ENCODE measurements at places on chromosomes 4 and X.

DNA sequence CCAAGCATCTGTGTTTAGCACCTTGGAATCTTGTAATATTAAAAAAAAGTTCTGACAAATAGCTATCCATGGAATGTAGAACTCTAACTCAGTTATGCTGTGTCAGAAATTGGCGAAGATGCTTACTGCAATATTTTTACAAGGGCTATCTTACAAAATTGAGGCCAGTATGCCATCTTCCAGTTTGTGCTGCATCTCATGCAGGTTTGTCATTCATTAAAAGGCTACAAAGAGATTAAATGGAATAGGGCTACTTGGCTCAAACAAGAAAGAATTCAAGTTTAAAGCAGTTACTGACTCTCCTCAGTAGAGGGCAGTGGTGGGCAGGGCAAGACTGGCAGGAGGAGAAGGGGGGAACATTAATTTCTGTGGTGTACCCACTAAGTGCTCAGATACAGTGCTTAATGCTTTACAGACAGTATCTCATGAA lies 66.5 kb downstream of the SHROOM4 start:
- DNase-seq, result no peak

GRCh38 chr4:73612032-73612431 lies 8.2 kb downstream of the RASSF6 start:
- DNase-seq, result no peak

DNA sequence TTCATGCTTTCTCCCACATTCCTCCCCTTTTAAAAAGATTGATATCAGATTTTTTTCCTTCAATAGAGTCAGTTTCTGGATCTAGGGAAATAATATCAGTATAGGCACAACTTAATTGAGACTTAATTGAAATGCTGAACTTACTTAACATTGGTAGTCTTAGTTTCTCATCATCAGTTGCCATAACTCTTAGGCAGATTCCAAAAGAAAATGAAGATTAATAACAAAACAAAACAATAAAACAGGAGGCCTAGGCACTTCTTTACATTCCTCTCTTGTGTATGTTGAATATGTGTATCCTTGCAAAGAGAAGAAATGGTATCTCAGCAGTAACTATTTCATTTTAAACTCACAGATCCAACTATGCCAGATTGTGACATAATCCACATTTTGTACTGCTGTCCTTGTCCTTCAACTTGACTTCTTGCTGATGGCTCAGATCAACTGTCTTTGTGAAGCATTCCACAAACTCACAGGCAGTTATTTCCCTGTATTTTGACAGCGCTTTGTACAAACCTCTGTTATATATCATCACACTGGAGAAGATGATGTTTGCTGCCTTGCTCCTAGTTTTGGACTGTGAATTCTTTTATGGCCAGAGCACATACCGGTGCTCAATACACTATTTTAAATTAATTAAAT lies 9.1 kb upstream of the SLC9B2 start:
- DNase-seq, result no peak

DNA sequence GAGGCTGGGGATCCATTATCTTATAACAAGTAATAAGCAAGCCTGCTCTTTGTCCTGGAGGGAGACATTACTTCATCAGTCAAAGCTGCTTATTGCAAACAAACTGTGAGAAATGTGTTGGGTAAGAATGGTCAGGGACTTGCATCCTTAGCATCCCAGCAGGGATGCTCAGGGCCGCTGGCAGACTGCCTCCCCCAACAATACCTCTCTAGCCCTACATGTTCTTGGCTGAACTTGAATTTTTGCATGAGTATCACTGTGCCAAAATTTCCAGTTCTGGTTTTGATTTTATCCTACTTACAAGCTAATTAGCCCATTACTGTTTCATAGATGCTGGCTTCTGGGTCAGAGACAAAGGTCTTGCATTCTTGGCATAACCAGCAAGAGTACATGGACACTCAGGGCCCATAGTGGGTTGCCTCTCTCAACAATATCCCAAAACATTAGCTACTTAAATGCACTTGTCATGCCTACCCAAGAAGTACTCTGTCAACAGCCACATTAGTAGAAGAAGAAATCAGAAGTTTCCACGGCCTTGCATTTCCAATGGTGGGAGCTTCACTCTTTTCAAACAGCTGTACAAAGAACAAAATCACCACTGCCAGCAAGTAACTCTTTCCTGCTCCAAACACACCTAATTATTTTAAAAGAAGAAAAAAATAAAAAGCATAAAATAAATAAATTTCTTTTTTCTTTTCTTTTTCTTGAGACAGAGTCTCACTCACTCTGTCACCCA lies 41.9 kb upstream of the NEUROG2 start:
- no peak for DNase-seq

GRCh38 chrX:113651306-113651705 lies 810.7 kb upstream of the AMOT start:
- no peak for DNase-seq

GRCh38 chr4:184091986-184092385 lies 125.7 kb downstream of the ENPP6 start:
- DNase-seq, result no peak

GRCh38 chrX:95721011-95721410 lies 963.6 kb upstream of the DIAPH2 start:
- DNase-seq, result no peak

- DNase-seq, result no peak
These were observed 61.6 kb upstream of the LIMCH1 start for GRCh38 chr4:41476310-41476885.

- no peak for DNase-seq
These were observed 135.1 kb upstream of the MSX1 start for GRCh38 chr4:4724321-4724720.

- no peak for DNase-seq
These were observed 1160.6 kb upstream of the AGA start for GRCh38 chr4:178602833-178603232.

DNA sequence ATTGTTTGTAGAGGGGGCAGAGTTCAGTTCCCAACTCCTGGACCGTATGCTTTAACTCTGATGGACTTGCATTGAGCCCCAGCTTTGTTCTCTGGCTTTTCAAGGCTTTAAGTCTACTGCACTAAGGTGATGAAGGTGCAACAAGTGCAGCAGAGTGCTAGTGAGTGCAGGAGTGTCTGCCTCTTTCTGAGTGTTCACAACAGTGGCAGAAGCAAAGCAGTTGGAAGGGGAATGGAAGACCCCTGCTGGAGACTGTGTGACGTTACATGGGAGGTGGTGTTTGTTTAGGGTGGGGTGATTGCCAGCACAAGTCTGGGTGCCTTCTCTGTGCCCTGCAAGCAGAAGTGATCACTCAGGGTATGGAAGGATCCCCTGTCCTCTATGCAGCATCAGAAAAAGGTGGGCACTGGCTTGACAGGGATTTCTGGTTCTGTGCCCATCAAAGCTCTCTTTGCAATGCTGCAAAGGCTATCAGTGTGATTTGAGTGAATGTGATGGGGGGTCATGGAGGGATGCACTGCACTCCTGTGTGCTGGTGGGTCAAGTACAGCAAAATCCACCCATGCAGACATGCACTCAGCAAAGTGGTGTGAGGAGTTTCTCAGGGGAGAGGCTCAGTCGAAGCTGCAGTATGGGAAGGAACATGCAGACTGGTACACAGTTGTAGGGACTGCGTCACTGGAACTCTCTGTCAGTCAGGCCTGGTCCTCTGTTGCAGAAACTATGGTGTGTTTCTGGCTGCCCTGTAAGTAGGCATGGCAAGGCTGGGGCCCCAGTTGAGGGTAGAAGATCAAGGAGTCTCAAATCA lies 70.9 kb upstream of the UGT2B7 start:
- DNase-seq, result no peak

DNA sequence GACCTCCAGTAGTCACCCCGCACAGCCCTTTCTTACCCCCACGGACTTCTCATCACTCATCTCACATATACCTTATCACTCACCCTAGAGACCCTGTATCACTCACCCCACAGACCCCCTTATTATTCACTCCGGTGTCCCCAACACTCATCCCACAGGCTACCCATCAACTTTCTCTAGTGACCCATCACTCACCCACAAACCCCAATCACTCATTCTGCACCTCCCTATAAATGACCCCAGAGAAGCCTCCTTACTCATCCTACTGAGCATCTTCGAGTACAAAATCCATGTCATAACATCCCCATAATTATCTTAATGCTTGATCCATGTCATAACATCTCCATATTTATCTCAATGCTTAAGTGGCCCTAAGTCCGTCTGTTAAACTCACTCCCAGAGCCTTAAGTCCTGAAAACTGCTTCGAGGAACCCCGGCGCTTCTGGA lies 934 bp downstream of the ZNF41 start:
- no peak for DNase-seq

DNA sequence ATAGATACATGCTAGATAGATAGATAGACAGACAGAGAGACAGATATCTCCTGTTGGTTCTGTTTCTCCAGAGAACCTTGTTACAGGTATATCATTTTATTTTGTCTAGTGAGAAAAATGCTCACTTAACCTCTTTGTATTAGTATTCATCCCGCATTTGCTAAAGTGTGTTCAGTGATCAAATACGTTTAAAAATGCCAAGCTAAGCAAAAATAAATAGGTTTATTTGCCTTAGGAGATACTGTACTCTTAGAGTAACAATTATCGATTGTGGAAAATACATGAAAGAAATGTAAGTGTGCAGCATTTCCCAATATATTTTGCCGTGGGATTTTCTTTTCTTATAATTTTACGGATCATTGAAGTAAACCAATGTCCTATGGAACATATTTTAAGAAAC lies 262.9 kb upstream of the CXorf51A start:
- DNase-seq, result no peak

DNA sequence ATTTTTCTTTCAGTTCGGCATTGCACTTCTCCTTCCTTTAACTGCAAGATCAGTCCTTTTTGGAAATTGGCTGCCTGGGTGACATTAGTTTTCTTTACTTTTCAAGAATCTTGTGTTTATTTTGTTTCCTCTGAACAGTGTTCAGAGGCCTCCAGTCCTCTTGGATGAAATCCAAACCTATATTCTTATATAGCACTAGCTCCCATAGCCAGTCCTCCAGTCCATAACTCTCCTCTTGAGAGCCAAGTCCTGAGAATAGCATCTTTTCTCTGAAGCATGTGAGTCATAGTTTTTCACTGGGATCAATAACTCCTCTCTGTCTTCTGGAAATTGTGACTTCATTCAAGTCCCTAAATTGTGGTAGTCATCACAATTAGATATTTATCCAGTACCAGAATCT lies 357.5 kb downstream of the RAPGEF2 start:
- no peak for DNase-seq

- peak; percentile 62 for DNase-seq
These were observed 33.4 kb upstream of the ENPP6 start for GRCh38 chr4:184250795-184251669.

GRCh38 chr4:156193800-156194199 lies 240.1 kb upstream of the CTSO start:
- DNase-seq, result no peak

DNA sequence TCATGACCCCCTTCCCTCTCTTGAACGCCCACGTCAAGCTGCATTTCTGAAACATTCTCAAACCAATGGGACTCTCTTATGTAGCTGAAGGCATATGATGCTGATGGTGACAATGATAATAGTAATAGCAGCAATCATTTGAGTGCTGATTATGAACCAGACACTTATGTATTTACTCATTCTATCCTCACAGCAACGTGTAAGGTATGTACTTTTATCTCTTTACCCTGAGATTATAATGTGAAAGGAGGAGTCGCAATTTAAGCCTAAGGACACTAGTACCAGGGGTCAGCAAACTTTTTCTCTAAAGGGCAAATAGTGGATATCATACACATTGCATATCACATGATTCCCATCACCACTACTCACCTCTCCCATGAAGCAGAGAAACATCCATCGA lies 8.5 kb downstream of the PGM2 start:
- no peak for DNase-seq

DNA sequence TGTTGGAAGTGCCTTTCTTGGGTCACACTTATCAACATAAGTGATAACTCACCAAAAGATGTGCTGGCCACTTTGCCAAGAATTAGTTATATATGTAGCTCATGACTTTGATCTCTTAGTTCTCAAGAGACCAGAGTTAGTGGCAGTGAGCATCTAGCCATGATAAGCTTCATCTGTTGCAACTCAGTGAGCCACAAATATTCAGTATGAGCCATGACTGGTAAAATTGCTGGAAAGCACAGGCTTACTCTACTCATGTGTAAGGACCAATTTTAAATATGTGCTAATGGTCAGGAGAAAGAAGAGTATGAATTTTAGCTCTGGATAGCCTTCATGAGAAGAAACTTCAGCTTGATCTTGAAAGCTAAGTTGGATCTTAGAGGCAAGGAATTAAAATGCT lies 59.4 kb upstream of the TLL1 start:
- DNase-seq, result no peak

- DNase-seq, result no peak
These were observed 109.2 kb downstream of the ARHGAP10 start for GRCh38 chr4:147840838-147841738.

DNA sequence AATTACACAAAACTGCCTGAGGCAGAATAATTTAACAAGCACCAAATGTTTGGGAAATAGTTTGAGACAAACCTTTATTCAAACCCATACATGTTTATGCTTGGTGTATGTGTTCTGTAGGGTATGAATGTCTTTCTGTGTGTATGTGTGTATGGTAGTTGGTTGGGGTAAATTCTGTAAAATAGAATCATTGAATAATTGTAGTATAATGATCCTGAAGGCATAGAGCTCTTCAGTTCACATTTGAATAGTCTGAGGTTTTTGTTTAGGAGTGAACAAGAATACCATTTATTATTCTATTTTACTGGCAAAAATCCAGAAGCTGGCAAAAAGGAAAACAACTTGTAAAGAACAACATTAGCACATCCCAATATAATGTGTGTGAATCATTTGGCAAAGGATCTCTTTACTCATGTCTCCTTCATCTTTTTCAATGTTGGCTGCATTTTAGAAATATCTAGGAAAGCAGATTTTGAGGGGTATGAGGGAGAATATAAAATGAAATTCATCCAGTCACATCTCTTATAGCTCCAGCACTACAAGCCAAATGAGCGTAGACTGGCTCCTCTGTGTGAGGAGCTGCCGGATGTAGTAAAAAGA lies 360.0 kb downstream of the CHIC1 start:
- DNase-seq, result no peak

DNA sequence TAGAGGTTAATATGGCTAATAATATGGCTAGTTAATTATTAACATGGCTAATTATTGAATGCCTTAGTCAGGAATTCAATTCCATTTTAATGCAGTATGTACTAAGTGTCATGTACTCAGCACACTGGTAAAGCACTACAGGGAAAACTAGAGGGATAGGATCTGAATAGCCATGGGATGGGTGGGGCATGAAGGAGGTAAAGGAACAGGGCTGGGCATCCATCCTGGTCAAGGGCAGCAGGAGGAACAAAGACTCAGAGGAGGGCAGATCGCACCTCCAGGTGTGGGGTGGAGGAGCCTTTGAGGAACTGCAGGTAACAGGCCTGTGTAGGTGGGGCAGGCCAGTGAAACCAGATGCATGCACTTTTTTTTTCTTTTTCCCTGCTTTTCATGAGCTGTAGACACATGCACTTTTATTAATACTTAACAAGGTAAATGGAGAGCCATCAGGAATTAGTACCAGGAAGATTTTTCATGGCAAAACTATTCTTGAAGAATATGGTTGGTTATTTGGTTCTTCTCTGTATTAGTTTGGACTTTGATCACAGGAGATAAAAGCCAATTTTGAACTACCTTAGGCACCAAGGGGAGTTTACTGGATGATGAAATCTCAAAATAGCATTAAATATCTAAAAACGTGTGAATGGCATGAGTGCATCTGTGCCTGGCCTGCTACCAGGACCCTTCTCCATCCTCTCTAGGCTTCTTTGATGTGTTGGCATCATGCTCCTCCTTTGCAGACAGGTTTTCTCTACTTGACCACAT lies 88.3 kb downstream of the CC2D2A start:
- no peak for DNase-seq

GRCh38 chr4:3800351-3800750 lies 34.2 kb downstream of the ADRA2C start:
- DNase-seq, result no peak

GRCh38 chr4:184596617-184597185 lies 52.5 kb downstream of the CASP3 start:
- no peak for DNase-seq
